Stimulated activated CD4-positive, alpha-beta T cell treated with anti-CD3 and anti-CD28 coated beads, Interleukin-1b, Interleukin-23, amount 100 ng/mL, for 1 hour (primary cell): ENCODE measurements at places on chromosomes 5 and 9.

DNA sequence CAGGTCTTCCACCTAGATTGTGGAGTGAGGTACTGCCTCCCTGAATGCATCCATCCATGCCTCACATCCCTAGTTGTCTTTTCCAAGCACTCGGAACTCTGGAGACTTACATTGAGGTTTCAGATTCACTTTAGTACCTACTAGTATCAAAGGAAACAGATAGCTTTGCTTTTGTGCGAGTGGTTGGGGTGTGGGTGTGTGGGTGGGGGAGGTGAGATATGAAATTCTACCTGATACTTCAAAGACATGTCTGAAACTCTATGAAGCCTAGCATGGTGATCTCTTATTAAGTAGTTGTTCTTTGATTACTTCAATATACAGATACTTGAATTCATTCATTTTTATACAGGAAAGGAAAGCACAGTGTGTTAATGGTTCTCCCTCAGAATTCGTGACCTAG is 64.4 kb downstream of the MCCC2 start:
- peak; percentile 10 for DNase-seq

GRCh38 chr9:91374939-91375338 is 13.2 kb upstream of the AUH start:
- DNase-seq = no peak

DNA sequence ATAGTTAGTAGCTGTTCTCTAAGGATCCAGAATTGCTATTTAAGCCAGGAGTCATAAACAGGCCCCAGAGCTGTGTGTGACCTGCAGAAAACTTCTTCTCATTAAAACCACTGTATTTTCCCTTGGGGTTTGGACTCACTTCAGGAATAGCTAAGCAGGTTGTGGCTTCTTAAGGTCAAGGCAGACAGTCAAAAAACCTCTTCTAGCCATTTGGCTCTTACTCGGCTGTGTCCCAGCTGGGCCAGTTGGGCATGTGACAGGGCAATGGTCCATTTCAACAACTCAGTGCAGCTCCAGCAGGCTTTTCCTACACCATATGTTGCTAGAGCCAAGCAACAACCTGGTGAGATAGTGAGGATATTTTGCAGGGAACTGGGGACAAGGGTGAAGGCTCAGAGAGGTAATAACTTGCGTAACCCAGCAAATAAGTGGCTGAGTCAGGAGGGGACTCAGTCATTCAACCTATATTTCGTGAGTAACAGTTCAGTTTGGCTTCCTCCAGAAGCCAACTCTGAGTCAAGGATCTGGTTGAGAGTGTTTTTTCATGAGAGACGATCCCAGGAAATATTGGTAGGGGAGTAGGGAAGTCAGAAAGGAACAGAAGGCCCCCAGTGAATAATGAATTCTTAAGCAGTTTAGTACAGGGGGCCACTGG is 115.4 kb upstream of the PPP2R2B start:
- DNase-seq = no peak

DNA sequence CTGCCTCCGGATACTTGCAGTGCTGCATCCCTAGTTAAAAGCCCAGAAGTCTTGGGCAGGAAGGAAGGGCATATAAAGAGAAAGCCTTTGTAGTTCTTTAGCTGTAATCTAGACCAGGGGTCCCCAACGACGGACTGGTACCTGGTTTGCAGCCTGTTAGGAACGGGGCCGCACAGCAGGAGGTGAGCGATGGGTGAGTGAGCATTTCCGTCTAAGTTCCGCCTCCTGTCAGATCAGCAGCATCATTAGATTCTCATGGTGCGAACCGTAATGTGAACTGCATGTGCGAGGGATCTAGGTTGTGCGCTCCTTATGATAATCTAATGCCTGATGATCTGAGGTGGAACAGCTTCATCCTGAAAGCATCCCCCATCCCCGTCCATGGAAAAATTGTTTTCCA is 1.6 kb upstream of the SMIM15 start:
- DNase-seq = no peak

- no peak for DNase-seq
Observed at GRCh38 chr9:935348-935965, 41.0 kb upstream of the DMRT3 start.

DNA sequence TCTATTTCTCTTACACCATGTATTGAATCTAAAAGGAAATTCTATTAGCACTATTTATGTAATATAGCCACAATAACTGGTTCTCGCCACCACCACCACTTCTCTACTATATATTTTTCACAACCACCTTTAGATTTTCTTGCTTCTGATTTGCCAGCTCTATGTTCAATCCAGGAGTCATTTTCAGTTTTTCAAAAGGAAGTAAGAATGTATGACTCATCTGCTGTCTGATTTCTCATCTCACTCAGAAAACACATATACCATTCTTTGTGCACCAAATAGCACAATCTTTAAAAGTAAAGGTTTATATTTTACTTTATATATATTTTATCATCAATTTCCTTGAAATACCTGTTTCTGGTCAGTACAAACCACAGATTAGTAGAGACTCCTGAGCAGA is 1127.5 kb downstream of the TAF11L14 start:
- no peak for DNase-seq
